ENCODE measurements at places on chromosomes 13 and 19.
A peak's percentile ranks its signal among the peaks of the same experiment; 100 is the strongest.

DNA sequence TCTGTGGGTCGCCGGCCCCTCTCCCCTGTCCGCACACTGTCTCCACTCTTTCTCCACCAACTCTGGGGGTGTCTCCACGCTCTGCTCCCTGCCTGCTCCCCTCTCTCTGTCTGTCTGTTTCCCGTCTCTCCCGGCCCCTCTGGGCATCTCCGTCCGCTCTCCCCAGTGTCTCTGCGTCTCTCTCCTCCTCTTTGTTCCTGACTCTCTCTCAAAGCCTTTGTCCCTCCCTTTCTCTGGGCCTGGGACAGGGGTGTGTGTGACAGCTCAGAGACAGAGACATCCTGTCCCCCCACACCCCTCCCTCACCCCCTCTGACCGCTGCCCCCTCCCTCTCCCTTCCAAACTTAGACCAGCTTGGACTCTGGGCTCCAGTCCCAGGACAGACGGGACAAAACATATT, 668 bp upstream of the SBK3 start:
- DNase-seq, result no peak

DNA sequence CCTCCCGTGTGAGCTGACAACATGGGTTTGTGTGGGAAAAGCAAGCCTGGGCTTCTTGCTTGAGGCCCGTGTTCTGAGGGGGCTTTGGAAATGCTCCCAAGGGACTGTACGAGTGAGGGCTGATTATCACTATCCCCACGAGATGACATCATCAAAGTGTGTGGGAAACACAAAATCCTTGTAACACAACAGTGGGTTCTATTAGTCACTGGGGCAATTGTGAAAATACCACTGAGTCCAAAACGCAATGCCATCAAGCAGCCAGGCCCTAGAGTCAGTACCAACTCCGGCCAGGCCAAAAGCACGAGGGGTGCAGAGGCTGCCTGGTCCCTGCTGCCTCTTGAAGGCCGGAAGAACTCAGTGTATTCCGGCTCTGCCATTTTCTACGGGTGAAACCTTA, 29.6 kb downstream of the CAPS start:
- no peak for DNase-seq

DNA sequence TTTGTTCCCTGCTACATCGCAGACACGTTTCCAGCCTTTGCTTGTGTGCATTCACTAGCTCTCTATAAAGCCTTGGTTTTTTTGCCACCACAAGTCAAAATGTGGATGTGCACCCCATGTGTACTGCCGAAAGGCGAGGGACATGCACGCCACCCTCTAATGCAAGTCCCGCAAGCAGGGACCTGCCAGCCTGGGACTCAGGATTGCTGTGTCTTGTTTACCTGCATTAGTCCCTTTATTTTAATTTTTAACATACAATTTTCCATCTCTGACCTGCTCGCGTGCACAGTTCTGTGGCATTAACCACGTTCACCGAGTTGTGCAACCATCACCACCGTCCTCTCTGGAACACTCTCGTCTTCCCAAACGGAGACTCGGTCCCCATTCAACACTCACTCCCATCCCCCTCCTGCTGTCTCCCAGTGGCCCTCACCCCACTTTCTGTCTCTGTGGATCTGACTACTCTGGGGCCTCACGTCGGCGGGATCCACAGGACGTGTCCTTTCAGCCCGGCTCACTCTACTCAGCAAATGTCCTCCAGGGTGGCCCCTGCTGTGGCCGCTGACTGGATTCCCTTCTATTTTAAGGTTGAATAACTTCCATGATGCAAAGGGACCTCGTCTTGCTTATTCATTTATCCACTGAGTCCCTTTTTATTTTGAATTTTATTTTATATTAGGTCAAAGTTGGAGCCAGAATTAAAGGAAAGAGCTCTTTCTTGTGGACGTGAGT, 58.4 kb downstream of the RASA3 start:
- DNase-seq, result no peak

DNA sequence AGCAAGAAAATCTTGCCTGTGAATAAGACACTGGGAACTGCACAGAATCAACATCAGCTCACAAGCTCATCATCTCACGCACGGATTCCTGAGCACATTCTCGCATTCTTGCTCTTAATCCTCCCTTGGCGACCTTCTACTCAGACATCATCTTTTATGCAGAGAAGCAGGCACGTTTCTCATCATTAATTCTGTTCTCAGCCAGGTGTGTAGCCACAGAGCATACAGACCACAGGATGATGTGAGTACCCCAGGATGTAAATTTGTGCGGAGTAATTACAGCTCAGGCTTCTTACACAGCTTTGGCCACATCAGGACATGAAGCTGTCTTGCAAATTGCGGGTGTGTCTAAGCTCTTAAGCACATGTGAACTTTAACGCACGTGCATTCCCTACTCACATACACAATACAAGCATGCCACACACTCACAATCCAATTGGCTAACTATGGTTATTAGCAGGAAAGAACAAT, 36.5 kb upstream of the SACS start:
- no peak for DNase-seq

DNA sequence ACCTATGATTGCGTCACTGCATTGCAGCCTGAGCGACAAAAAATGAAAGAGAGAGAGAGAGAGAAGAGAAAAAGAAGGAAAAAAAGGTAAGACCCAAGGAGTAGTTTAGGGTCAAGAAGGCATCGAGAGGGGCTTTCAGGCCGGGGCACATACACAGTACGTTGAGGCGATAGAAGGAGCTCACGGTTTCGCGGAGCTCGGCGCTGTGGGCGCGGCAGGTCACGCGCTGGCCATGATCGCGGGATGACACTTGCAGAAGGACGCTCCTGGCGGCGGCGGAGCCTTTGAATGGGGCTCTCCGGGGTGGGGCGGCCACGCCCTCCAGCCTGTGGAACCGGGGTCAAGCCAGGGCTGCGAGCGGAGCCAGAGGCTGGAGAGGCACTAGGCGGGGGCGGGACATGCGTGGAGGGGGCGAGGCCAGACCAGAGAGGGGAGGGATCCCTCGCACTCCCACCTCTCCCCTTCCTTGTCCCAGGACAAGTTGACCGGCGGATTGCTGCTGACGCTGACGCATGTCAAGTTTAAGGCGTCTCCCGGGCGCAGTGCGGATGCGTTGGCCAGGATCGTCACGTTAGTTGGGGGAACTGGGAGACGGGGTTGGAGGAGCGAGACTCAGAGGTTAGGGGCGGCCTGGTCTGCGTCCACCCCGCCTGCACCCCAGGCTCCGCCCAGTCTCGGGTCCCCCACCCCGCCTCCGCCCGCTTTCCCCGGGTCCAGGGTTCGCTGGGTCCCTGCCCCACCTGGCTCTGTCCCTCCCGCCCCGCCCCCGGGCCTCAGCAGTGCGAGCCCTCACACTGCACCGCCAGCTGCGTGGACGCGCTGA, 6.9 kb downstream of the NPHS1 start:
- DNase-seq, result peak; percentile 68

- no peak for DNase-seq
Measured at GRCh38 chr19:13381827-13382632, 124.2 kb downstream of the CACNA1A start.

DNA sequence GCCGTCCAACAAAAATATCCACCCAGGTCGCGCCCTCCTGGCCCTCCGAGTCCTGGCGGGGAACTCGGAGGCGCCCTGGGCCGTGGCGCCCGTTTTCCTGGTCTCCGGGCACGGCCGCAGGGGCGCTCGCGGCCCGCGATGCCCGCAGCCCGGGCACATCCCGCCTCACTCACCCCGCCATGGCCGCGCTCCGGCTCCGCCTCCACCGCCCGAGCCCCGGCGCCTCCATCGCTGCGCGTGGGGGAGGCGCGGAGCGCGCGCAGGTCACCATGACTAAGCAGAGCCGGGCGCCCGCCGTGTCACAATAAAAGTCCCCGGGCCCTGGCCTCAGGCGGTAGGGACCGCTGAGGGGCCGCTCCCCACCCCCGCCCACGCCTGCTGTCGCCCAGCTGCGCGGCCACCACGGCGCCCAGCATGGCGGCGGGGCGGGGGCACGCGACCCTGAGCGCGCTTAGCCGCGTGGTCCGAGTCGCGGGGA, 593 bp downstream of the KEAP1 start:
- peak; percentile 94 for DNase-seq

DNA sequence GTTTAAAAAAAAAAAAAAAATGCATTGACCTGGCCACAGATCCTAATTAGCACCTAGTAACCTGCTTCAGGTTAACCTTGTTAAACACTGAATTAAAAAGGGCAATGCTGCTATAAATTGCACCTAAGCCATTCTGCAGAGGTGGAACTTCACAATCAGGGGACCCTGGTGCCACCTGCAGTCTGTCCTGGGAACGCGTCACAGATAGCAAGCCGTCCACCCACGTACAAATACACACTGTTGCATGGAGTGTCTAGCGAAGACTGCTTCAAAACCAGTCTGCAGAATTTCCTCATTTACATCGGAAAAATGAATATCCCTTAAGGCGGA, 169.3 kb downstream of the COL4A1 start:
- peak; percentile 62 for DNase-seq

DNA sequence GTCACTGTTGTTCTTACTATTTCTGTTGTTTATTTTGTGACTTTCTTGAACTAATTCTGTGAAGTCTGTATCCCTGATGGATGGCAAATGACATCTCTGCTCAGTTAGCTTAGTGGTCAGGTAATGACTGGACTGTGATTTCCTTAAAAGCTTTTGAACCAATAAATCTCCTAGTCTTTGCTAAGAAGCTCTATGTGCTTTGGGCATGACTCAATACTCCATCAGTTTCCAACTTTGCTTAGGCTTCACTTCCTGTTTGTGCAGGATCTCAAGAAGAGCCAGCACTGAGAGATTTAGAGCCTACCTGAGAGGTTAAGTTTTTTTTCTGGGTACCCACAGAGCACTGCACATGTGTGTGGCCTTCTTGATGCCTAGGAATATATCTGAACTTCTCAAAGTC, 329.7 kb upstream of the HTR2A start:
- DNase-seq, result no peak

GRCh38 chr13:93244918-93245280, 18.3 kb downstream of the GPC6 start:
- DNase-seq, result no peak

- DNase-seq, result no peak
Measured at GRCh38 chr13:33441015-33441414, 155.5 kb upstream of the STARD13 start.

- DNase-seq, result no peak
Measured at GRCh38 chr13:114019367-114019766, 45.5 kb upstream of the C13orf46 start.

- no peak for DNase-seq
Measured at GRCh38 chr13:70090036-70090723, 17.4 kb upstream of the ATXN8OS start.

DNA sequence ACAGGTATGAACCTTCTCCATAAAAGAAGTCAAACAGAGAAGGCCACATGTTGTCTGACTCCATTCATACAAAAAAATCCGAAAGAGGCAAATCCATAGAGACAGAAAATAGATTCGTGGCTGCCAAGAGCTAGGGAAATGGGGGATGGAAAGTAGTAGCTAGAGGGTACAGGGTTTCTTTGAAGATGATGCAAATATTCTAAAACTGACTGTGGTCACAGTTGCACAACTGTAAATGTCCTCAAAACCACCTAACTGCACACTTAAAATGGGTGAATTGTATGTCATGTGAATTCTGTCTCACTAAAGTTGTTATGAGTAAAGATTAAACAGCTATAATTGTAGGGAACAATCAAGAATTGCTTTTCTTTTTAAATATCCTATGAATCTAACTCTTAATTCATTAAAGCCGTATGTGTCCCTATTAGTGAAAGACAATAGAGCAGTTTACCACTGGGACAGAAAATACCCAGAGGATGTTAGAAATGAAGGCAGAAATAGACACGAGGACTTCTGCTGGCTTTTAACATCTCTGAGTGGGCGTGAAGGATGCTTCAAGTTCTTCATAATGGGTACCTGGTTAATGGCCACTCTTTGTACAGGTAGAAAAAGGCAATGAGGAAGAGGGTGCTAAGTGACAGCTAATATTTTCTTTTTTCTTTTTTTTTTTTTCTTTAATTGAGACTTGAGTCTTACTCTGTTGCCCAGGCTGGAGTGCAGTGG, 21.2 kb downstream of the INSR start:
- no peak for DNase-seq

GRCh38 chr19:23996549-23996948, 81.9 kb downstream of the ZNF726 start:
- DNase-seq, result no peak

- DNase-seq, result no peak
Measured at GRCh38 chr13:31286930-31287329, 87.2 kb downstream of the B3GLCT start.

DNA sequence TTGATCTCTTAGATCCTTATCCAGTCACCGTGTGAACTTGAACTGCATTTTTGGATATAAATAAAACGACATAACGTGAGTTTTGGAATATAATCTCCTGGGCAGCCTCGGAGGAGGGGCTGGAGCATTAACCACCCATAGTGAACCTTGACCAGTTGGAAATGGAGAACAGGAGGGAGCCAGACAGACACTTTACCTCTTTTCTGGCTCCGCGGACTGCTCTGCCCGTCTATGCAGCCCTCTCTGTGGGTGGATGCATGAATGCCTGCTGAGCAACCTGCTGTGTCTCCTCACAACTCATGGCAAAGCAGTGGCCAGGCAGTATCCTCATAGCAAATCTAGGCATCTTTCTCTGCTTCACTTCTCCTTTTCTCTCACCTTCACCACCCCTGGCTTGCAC, 10.5 kb upstream of the COG3 start:
- DNase-seq, result no peak

GRCh38 chr13:26721251-26722121, 39.1 kb downstream of the GPR12 start:
- no peak for DNase-seq

DNA sequence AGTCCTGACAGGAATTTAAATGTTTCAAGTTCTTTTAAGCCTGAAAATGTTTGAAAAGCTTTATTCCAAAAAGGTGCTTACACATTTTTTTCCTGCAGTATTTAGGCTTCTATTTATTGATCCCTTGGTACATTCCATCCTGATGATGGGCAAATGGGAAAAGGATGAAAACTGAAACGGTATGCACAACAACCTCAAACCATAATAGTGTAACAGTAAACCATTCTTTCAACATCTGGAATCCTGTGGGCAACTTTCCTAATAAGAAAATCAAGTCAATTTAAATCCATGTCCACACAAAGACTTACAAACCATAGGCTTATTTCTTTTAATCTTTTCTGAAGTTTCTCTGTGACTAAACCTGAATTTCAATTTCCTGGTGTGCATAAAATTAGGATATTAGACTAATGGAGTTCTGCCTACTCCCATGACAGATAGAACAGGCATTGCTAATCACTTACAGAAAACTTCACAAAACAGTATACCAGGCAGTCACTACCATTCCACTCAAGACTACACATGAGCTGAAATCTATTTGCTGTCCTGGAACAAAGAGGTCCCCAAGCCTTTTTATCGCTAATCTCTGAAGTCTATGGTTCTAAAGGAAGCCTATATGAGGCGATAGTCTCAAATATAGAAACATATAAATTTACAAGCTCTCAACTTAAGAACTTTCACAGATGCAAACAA, 103.3 kb downstream of the DLEU7 start:
- no peak for DNase-seq

DNA sequence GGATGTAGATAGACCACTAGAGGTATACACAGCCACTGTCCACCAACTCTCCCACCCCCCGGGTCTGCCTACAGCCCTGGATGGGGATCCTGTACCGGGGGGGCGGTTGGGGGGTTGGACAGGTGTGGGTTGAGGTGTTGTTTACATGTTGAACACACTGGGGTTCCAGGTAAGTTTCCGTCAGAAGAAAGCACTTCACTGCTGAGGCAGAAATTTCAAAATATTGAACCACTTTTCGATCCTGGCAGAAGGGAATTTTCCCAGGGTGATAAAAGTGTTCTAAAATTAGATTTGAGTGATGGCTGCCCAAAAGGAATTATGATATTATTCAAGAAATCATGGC, 6.6 kb upstream of the CEACAM16 start:
- no peak for DNase-seq

- no peak for DNase-seq
Measured at GRCh38 chr19:52494518-52494917, 33.0 kb upstream of the ZNF808 start.

GRCh38 chr19:5695649-5696195, 5.6 kb downstream of the RPL36 start:
- DNase-seq, result no peak

Data from LoVo (cell line).